ENCODE measurements at places on chromosomes 3 and 15.

DNA sequence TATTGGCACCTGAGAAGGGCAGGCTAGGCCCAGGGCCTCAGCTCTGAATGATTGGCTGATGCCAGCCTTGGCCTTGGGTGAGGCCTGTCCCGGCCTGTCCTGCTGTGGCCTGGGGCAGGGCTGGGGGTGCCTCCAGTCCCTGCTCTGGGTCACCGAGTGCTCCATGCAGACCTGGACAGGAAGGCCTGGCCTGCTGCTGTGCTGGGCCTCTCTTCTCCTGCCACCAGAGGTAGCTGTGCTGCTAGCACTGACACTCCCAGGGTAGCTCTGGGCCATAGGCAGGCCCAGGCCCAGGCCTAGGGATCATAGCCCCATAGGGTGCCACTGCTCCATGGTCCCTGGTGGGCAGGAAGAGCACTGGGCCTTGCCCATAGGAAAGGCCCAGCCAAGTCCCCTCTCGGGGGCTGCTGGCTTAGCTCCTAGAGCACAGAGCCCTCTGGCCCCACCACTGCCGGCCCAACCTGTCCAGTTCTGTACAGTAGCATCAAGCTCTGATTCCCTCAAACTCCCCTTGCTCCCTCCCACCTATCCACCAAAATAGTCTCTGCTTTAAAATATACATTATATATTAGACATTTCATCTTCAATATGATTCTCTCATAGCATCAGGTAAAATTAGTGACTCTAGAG, 18.2 kb downstream of the ABTB1 start:
- DNase-seq, result peak; percentile 73

- no peak for DNase-seq
These were observed 4.2 kb downstream of the VPS39 start for GRCh38 chr15:42203891-42204290.

DNA sequence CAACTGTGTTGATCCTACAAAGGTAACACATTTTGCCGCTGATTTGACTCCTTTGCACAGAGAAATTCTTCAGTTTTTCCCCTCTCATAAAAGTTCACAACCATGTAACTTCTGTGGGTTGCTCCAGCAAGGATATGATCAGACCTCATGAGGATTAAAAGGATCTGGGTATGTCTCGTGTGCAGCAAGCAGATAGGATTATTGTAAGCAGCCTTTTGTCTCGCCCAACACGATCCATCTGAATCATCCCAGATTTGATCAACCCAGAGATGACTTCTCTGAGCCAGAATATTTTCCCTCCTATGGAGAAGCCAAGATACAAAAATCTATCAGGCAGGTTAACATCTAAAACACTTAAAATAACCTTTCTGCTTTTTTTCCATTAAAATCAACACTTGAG, 12.8 kb upstream of the BNIP2 start:
- no peak for DNase-seq

DNA sequence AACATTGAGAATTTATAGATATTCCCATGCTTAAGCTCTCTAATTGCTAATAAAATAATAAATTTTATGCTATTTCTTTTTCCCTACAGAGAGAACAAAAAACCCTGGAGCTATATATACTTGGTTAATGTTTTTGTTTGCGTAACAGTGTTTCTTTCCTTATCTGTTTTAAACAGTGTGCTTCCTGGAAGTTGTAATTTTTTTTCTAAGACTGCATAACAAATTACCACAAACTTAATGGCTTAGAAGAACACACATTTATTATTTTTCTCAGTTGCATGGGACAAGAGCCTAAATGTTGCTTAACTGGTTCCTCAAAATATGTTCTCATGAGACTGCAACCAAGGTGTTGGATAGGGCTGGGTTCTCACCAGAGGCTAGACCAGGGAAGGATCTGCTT, 49.7 kb upstream of the DPH6 start:
- no peak for DNase-seq
